ENCODE measurements at places on chromosomes 5 and 9.

DNA sequence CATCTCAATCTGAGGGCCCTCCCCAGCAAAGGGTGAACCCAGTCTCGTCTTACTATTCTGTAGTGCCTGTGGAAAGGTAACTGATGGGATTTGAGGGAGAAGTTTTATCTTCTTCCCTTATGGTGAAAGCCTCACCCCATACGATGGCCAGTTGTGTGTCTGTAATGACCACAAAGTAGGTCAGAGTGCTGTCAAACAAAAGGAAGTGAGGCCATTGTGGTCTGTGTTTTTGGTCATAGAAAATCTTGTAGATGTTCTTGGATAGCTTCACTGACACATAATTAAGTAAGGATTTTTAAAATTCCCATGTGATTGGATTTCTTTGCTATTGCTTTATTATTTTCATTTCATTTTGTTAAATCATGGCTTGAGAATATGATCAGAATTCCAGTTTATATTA, 505.1 kb upstream of the KLF4 start:
- DNase-seq: no peak

- DNase-seq: no peak
These were observed 150.8 kb downstream of the EFNA5 start for GRCh38 chr5:107519900-107520354.

DNA sequence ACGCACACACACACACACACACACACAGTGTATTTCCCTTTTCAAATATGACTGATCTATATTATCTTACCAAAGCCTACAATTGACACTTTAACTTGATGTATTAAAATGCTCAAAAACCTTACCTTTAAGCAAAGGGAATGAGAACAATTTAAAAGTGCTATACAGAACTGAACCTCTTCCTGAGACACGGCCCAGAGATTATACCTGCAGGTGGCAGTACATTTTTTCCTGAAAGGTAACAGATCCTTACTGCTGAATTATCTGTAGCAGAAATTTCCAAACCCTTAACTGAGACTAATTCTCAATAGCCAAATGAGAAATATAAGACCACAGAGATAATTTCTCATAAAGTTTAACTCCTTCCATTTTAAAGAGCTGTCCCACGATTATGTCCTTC, 91.1 kb downstream of the MYO10 start:
- DNase-seq: no peak

DNA sequence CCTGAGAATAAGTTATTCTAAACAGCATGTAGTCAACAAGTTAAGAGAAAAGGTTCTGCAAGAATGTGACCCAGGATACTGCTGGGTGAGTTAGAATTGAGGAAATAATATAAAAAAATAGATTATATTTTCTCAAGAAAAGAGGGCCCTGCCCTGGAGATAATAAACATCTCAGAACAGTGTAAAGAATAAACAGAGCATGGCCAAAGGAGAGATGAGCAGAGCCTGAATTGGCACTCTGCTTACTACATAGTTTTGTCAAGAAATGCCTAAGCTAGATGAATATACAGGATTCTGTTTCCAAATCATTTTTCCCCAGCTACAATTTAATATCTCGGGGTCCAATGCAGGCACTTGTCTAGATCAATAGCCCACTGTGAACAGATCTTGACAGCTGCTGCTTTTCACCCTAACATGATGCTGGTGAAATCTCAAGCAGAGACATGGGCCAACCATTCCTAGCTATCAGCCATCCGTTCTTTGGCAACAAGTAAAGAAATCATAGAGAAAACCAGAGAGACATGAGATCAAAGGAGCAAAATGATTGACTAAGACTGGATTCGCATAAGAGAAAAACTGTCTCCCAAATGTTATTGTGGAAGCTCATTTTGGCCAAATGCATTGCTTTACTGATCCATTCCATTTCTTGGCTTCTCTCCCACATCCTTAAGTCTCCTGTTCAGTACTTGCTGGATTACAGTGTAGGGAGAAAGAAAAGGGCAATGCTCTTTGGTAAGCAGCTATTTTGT, 173.2 kb downstream of the PRELID2 start:
- DNase-seq: no peak

DNA sequence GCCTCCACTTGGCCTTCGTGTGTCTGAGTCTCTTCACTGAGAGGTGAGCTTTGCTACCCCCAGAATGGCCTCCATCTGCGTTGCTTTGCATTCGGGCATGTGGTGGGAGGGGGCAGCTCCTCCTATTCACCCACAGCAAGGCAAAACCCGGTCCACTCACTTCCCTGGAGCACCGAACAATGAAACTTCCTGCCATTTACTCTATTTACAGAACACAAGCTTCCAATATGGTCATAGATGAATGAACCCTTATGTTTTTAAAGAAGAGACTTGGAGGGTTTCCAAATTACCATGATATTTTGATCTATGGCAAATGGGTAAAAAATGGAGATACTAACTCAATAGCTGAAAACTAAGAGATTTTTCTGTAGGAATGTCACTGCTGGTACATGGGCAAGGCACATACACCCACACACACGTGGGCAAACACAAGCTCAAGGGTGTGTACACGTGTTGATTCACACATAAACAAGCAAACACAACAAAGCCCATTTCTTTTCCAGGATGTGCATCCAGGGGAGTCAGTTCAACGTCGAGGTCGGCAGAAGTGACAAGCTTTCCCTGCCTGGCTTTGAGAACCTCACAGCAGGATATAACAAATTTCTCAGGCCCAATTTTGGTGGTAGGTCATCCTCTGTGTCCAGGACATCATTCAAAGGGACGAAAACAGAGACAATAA, 5.2 kb downstream of the GABRP start:
- no peak for DNase-seq

- DNase-seq: no peak
These were observed 100.4 kb upstream of the FREM1 start for GRCh38 chr9:15010581-15010980.

DNA sequence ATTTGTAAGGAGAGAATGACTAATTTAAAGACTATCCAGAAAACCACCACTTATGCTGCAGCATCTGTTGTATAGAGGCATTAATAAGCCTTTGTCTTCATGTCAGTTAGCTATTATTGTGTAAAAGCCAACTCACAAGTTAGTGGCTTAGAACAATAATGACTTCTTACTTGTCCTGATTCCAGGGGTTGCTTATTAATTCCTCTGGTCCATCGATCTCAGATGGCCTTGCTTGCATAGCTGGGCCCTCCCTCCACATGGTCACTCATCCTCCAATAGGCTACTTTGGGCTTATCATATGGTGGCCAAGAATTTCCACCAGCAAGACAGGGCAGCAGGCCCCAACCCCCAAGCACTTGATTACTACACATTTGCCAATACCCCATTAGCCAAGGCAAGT, 44.5 kb upstream of the STK32A start:
- DNase-seq: no peak

DNA sequence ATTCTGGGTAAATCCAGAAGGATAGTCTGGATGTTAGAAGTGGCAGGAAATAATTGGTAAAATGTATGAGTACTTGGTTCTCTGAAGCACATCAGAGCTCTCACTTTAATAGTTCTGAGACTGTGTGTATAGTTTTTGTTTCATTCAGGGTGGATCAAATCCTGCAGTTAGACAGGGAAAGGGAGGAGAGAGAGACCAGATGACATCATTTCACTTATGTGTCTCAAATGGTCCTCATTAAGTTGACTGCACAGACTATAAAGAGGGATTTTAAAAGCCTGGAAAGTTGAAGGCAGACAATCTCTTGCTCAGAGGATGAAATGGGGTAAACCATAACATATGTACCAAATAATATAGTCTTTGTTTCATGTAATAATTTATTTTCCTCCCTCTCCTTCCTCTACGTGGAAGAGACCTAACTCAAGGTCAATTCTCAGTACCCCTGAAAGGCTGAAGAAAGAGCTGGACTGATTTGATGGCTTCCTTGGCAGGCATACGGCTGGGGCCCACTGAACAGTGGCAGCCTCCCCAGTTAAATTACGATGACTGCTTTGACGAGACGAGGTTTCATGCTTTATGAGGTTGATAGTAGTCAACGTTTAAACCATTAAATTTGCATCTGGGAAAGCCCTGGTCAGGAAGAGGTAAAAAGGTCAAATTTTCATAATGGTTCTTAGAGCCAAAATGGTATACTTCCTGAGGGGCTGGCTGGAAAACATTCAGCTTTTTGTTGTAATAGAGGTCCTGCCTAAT, 395.1 kb upstream of the RPS23 start:
- no peak for DNase-seq

DNA sequence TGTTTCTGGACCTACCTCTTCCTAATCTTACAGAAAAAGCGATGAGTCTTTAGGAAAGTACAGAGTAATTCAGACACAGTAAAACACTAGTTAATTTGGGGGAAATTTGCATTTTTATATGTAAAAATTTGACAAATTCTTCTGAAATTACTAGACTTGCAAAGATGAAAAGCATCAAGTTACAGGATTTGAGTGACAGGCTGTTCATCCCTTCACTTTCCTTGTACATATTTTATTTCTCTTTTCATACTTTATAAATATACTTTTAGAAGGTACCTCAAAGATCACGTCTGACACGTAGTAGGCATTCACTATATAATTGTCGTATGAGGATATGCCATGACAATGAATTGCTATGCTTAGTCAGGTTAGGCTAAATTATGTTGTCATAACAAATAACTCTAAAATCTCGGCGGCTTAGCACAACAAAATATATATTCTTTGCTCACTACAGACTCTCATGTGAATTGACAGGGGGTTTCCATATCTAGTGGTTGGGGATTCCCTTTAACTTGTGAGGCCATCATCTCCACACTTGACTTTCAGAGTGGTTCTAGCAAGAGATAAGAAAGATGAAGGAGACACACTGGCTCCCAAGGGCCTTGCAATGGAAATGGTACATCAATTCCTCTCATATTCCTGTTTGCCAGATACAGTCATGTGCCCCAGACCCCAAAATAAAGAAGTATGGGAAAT, 154.1 kb upstream of the TUT7 start:
- no peak for DNase-seq

DNA sequence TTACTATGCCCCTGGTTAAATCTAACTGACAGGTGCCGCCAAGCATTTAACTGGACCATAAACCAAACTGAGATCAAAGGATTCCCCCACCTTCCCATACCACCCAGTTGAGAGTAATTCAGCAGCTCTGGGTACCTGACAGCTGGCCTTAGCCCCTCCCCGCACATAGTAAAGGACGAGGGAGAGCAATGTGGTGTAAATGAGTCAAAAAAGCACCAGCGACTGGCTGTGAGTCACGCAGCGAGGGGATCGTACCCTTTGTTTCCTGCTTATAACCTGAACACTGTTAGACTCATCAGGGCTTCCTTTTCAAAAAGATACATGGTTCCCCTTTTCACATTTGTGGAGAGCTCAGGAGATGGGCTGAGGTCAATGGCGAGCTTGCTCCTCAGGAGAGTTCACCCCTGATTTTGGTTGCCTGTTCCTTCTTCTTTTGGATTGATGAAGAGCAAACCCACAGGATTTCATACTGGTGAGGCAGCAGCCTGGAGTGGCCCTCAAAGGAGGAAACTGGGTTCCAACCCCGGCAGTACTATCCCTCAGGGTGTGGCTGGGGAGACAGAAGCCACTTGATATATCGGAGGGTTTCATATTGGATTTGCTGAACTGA, 71.5 kb downstream of the ANKRD33B start:
- DNase-seq: no peak

- DNase-seq: no peak
These were observed 52.4 kb downstream of the DMRT1 start for GRCh38 chr9:893843-894420.

GRCh38 chr9:137669261-137669672, 50.5 kb downstream of the EHMT1 start:
- DNase-seq: no peak

GRCh38 chr5:173542964-173543363, 73.5 kb downstream of the BOD1 start:
- DNase-seq: no peak

DNA sequence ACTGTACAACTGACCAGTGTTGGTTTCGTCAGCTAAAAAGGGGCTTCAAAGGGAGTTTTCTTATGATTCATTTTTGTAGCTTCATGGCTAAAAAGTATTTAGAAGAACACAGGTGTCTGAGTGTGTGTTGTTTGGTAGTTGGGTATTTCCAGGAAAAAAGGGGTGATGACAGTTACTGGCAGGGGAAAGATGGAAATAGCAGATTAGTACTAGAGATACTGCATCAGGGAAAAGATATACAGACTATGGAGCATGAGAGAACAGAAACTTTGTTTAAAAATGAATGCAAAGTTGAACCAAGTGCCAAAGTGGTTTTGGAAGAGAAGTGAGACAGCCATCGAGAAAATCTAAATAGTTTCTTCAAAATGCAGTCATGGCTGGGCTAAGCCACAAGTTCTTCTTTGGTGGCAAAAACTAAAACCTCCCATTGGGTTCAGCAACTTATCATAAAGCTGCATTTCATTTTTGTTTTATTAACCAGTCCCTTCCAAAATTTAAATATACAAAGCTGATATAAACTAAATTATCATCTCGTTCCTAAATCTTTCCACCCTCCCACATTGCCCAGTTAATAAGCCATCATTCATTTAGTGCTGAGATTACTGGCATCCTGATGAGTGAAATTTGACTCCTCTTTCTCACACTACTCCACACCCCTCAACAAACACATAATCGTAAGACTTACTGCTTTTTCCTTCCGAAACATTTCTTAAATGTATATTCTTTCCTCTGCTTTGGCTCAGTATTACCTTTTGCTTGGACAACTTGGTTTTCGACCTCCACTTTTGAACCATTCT, 33.5 kb downstream of the ELL2 start:
- no peak for DNase-seq

- DNase-seq: no peak
These were observed 57.8 kb downstream of the CWC27 start for GRCh38 chr5:64826541-64826940.

DNA sequence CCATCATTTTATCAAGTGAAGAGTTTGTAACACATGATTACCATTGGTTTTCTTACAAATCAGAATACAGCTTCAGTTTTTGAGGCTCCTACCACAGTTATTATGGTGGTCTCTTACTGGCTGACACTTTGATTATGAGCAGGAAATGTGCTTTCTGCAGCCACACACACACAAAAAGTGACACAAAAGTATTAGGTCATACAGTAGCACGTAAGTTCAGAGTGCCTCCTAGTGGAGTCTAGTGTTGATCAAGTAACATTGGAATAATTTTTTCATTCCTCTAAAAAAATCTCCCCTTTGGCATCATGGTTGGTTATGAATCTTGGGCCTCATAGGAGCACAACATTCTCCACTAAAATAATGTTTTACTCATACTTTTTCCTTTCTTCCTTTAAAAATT, 37.6 kb downstream of the PAM start:
- no peak for DNase-seq

- no peak for DNase-seq
These were observed 29.5 kb upstream of the MYORG start for GRCh38 chr9:34406219-34406618.

GRCh38 chr5:125180231-125180829, 433.9 kb upstream of the ZNF608 start:
- no peak for DNase-seq

DNA sequence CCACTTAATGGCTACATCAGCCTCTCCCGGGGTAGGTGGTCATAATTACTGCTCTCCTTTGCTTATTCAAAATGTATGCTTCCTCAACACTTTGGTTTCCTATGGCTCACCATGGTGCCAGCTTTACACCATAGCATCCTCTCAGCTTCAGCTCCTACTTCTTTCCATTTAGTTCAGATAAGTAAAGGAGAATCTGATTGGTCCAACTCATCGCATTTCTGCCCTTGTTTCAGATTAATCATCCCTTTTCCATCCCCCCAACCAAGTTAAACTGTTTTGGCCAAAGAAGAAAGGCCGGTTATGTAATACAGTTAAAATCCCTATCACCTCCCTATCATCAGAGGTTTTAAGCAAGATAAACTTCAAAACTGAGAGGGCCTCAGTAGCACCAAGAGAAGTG, 130.5 kb downstream of the CETN3 start:
- DNase-seq: no peak

GRCh38 chr5:179668391-179668790, 12.4 kb downstream of the CBY3 start:
- DNase-seq: no peak

- no peak for DNase-seq
These were observed 124.3 kb downstream of the ENC1 start for GRCh38 chr5:74516211-74516636.

Measured in activated naive CD4-positive, alpha-beta T cell (primary cell).